Urothelium cell line (cell line): ENCODE measurements at places on chromosomes 7 and 10.
A peak's percentile ranks its signal among the peaks of the same experiment; 100 is the strongest.

- peak; percentile 36 for DNase-seq
Measured at GRCh38 chr7:36084485-36085091, 68.5 kb upstream of the EEPD1 start.

DNA sequence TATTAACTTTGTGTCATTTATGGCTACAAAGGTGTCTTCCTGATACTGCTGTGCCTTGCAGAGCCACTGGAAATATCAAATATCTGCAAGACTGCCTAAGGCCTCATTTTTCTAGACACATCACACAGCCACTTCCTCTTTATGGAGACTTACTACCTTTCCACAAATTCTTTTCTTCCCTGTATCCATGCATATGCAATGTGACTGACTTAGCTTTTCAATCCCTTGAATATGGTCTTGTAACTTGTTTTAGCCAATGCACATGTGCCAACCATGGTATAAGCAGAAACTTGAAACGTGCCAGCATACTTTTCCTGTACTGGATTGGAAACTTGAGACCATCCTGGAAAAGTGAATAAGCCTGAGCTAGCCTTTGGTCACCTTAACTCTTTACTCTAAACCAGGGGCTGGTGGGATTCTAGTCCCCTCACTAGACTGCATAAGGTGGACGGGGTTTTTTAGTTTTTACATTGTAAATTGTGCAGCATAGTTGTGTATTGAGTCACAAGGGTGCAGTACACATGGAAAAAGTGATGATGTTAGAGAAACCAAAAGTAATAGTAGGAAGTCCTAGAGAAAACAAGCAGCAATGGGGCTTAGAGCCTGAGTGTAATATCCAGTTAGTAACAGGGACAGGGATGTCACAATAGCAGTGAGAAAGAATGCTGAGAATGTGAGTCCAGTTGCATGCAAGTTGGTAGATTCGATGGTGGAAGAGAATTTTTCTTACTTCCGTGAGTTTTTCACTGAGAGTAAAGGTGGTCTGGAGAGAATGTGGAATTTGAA is 879.5 kb downstream of the SORCS1 start:
- DNase-seq, result peak; percentile 10

- DNase-seq, result peak; percentile 54
Measured at GRCh38 chr7:44104860-44105771, 971 bp downstream of the AEBP1 start.

- no peak for DNase-seq
Measured at GRCh38 chr10:132458071-132458585, 61.1 kb downstream of the PWWP2B start.

DNA sequence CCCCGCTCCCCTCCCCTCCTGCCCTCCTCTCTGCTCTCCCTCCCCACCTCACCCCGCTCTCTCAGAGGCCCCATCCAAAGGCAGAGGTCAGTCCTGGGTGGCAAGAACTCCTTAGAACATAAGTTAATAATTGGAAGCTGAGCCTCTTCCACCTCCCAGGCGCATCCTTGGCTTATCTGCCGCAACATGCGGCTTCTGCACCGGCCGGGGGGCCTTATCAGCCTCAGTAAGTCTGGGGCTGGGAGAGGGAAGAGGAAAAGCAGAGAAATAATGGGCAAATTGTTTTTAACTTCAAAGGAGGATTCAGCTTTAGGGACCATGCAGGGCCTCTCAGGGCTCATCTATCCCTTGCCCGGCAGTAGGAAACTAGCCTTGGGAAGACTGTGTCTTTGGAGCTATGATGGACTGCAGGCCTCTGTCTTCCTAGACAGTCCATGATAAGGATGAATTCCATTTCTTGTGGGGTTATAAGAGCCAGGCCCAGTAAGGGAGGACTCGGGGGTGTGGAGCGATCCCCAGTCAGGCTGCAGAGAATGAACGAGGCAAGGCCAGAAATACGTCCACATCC is 411.6 kb downstream of the PLXNA4 start:
- no peak for DNase-seq

DNA sequence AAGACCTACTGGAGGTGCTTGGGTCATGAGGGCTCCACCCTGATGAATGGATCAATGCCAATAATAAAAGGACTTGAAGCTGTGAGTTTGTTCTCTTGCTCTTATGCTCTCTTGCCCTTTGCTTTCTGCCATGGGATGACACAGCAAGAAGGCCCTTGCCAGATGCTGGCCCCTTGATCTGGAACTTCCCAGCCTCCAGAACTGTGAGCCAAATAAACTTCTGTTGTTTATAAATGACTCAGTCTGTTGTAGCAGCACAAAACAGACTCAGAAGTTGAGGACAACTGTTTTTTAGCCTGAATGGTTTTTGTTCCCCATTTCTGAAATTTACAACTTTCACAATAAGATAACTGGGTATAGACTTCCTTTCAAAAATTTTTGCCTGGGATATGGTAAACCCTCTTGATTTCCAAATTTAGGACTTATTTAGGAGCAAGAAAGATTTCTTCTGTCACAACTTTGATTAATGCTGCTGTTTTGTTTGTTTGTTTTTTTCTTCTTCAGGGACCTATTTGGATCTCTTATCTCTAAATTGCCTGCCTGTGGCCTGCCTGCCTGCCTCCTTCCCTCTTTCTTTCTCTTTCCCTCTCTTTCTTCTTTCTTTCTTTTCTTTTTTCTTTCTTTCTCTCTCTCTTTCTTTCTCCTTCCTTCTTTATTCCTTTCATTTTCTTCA is 12.1 kb downstream of the ENTPD1 start:
- no peak for DNase-seq

DNA sequence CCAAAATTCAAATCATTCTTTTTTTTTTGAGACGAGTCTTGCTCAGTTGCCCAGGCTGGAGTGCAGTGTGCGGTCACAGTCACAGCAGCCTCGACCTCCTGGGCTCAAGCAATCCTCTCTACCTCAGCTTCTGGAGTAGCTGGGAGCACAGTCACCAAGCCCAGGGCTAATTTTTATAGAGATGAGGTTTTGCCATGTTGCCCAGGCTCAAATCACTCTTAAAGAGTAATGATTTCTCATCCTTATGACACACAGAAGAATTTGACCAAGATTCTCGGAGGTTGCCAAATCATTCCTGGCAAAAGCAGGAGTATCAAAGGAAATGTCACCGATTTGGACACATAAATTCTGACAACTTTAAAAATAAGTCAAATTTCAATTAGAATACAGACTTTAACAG is 39.1 kb downstream of the SIRT1 start:
- DNase-seq, result no peak

GRCh38 chr10:91271886-91272285 is 51.4 kb downstream of the PCGF5 start:
- no peak for DNase-seq

DNA sequence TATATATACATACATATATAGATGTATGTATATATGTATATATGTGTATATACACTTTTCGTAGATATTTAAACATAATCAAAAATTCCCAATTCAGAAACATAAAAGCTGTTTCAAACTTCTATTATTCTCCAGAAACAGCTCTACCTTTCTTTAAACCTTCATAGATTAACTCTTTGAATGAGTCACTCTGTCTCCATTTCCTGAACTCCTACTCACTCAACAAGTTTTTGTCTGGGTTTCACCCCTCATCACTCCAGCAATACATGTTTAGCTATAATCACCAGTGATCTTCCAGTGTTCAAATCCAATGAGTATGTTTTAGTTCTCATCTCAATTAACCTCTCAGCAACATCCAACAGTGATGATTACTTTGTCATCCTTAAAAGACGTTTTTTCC is 9.6 kb downstream of the DGKB start:
- DNase-seq, result no peak

DNA sequence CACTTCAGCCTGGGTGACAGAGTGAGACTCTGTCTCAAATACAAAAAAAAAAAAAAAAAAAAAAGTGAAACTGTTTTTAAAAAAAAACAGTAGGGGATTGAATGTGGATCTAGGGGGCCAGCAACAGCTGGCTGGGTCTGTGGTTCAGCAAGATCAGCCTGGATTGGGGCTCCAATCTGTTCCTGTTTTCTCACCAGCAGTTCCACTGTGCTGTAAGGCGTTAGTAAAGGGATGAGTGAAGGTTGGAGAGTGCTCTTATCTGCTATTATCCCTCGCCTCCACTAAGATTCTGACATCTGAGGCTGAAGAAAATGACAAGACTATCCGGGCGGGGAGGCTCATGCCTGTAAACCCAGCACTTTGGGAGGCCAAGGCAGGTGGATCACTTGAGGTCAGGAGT is 41.6 kb upstream of the GTF2IRD1 start:
- no peak for DNase-seq

GRCh38 chr7:4103352-4104091 is 578.6 kb upstream of the FOXK1 start:
- peak; percentile 80 for DNase-seq

DNA sequence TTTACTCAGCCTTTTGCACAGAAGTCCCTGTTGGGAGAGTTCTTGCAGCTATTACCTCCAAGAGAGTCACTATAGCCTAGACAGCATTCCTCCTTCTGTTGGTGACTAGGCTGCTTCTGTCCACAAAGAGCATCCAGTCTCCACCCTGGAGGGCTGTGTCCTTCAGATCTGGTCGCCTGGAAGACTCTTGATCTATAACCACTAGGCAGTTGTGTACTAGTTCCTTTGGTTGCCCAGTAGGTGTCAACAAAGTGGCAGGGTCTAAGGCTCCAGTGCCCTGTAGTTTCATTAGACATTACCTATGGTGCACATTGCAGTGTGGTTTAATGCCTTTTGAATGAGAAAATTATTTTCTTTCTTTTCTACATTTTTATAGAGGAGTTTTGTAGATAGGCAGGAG is 11.3 kb upstream of the AKR1C2 start:
- no peak for DNase-seq

DNA sequence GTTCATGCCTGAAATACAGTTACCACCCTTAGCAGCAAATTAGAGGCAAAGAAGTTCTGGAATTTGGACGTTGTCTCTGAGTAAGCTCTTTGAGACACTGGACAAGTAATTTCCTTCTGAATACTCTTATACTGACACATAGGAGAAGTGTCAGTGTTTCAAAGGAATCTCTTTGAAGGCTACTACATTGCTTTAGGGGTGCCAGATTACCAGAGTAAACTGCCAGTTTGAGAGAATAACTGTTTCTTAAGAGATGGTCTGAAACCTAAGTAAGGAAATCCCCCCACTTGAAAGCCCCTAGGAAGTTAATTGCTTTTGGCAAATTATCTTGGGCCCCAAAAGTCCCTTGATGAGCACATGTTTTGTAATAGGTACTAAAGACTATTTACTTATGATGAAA is 3.4 kb downstream of the FAS start:
- DNase-seq, result no peak

- DNase-seq, result no peak
Measured at GRCh38 chr7:98232799-98233198, 19.2 kb downstream of the TECPR1 start.

DNA sequence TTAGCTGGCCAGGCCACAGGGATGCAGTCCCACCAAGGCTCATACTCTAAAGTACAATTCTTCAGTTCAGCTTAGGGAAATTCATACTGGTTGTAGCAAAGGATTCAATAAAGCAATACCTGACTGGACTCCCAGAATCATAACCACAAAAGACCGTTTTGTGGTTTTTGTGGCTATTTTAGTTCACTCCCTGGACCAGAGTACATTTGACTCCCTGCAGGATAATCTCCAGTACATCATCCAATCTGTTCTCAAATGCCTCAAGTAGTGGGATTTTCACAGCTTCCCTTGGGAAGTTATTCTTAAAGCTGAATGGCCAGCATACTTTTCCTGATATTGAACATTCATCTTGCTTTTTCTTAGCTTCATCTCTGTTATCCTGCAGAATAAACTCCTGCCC is 29.3 kb upstream of the YAE1 start:
- no peak for DNase-seq

- DNase-seq, result no peak
Measured at GRCh38 chr10:89165923-89166322, 41.2 kb downstream of the CH25H start.

DNA sequence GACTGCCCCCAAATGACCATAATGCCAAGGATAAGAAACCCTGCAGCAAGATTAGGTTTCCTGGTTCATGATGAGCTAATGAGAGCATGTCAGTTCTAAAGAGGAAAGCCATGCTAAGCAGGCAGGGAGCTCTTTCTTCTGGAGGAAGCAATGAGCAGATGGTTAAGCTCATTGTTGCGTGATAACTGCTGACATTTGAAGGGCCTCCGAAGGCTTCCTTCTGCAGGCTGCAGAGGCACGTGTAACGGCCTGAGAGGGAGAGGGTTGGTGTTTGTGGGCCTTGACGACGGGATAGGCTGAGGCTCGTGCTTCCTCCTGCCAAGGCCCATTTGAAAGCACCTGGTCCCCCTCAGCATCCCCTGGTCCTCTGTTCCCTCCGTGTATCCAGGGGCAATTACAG is 63.5 kb upstream of the BTBD16 start:
- no peak for DNase-seq

DNA sequence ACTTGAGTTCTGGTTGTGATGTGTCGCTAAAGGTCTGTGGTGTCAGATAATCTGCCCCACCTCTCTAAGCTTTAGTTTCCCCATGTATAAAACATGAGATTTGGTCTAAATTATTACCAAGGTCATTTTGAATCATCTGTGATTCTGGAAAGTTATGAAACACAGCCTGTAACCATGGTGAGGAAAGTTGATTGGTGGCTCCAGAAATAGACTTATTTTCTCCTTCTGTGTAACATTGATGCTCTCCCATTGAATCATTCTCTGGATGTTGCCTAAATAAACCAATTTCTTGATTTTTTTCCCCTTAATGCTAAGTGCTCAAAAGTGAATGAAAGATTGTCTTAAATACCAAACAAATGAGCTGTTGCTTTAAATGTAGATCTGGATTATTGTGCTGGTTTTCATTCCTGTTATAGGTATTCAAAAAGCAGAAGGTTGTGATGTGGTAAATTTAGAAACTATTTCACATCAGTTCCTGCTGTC is 30.0 kb upstream of the PCGF5 start:
- DNase-seq, result no peak

GRCh38 chr7:21504021-21504420 is 38.8 kb upstream of the DNAH11 start:
- DNase-seq, result no peak

DNA sequence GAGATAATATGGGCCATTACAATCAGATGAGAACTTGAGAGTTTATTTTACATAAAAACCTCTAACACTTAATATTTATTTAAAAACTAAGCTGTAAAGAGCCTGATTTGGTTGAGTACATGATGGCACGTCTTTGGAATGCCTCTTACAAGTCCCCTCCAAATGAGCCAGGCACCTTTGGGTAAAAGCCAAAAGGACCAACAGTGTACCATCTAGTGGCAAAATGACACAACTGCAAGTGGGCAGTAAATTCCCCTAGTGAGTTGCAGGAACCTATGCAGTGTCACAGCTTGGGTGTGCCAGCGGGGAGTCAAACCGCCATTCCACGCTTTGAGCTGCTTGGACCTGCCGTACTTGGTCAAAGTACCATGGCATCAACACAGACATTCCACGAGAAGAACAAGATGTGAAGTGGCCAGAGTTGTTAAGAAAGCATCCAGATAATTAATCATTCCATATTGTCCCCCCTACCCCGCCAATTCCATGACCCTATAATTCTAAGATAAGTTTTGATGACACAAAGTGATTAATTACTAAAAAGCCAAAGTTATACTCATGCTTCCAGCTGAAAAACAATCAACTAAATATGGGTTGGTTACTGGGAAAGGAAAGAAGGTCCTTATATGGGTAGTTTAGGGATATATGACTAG is 115.2 kb downstream of the SORBS1 start:
- DNase-seq, result peak; percentile 83
